Fibroblast of skin of back (primary cell): ENCODE measurements at places on chromosomes 2 and 18.

DNA sequence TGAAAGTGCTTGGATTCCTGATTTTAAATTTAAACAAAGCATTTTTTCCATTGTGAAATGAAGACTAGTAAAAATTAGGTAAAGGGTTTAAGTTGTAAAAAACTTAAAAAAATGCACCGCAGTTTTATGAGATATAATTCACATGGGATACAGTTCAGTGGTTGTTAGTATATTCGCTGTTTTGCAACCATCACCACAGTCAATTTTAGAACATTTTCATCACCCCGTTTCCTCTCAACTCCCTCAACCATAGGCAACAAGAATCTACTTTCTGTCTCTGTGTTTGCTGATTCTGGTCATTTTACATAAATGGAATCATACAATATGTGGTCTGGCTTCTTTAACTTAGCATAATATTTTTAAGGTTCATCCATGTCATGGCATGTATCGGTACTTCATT lies 4.0 kb downstream of the DGKD start:
- DNase-seq, result no peak

DNA sequence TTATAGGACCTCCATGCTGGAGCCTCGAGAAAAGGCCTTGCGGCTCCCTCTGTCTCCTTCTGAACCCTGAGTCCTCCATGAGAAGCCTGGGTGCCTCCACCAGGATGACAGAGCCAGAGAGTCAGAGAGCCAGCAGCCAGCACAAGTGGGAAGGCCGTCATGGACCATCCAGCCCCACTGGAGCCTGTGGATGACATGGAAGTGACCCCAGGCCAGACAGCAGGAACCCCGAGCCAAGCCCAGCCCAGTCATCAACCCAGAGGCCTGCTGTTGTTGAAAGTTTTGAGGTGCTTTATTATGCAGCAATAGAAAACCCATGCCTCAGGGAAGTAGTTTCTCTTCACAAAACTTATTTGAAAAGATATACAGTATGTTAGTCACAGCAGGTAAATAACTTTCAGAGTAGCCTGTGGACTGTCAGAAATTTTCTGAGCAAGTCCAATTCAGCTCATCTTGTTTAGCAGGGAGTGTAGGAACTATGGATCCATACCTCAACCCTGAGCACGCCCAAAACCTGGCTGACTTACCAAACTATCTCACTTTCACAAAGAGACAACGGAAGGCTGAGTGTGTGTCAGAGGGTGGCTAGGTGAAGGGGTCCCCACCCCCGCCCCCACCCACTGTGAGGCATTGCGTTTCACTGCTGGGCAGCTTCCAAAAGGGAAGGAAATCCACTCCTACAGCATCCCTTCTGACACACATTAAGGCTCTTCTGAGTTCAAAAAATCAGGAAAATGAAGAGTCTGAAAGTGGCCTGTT lies 79.9 kb upstream of the NDUFV2 start:
- no peak for DNase-seq

- DNase-seq, result no peak
Observed at GRCh38 chr2:181770150-181770549, 89.8 kb upstream of the NEUROD1 start.

- DNase-seq, result peak; percentile 54
Observed at GRCh38 chr2:39755466-39755865, 23.6 kb downstream of the THUMPD2 start.

DNA sequence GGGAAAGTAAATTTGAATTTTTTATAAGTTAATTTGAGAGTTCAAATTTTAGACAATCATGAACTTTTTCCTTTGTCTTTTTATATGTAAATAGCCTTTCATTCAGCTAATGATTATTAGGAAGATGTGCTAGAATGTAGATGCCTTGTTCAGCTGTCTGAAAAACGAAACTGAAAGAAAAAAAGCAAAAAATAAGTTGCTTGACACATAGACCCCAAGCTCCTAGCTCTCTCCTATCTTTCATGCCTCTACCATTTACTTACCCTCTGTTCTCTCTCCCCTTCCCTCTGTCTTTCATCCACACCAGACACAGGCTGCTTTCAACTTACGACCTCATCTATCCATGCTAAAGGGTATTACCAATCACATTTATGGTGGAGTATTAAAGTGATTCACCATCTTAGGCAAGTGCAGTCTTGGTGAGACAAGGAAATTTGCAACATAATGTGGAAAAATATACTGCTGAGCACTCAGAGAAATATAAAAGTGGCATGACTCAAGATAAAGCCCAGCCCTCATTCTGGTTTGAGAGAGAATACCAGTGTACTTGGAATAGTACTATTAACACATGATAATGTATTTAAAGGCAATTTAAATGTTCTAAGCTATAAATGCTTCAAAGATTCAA lies 425.6 kb downstream of the SUCLG1 start:
- DNase-seq, result no peak

- peak; percentile 40 for DNase-seq
Observed at GRCh38 chr2:189222468-189223105, 43.0 kb upstream of the COL5A2 start.

DNA sequence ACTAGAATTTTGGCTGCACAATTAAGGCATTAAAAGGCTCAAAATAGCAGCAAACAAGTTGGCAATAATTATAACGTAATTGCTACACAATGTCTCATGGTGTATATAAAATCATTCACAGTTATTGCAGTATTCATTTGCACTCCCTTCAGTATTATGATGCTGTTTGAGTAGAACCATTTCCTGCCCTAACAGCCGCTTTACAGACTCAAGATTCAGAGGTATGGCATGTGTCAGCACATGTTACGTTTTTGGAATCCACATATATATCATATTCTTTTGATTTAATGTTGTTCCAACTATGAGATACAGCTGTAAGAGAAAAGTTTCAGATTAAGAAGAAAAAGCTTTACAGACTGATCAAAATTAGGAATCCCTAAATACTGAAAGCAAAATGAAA lies 56.3 kb upstream of the NCKAP5 start:
- peak; percentile 67 for DNase-seq

GRCh38 chr2:154238252-154238651 lies 366.5 kb downstream of the GALNT13 start:
- DNase-seq, result no peak

GRCh38 chr2:221460136-221460535 lies 112.0 kb downstream of the EPHA4 start:
- DNase-seq, result no peak
